SJCRH30 (cell line): ENCODE measurements at places on chromosomes 13 and 19. TPM values are rescaled to one million over a fixed set of nuclear protein-coding genes. Genes with fewer than 3 reads are reported as not detected.
A peak's percentile ranks its signal among the peaks of the same experiment; 100 is the strongest.

Gene FUT1
- total RNA-seq: not detected in 2 replicates

Gene NAPA
- total RNA-seq: 71.5 and 77.0 TPM in 2 replicates

Gene AKAP8L
- total RNA-seq: 86.0 and 111 TPM in 2 replicates

Gene C19orf38
- not detected in 2 replicates for total RNA-seq

Gene CPAMD8
- 0.08 and 0.34 TPM in 2 replicates for total RNA-seq

Gene TMEM59L
- total RNA-seq: 0.20 TPM in 1 of 2 replicates, not detected in the other

Gene KIR2DL3
- total RNA-seq: not detected in 2 replicates

Gene GMIP
- 3.2 and 4.6 TPM in 2 replicates for total RNA-seq

Gene FXYD1
- total RNA-seq: not detected in 2 replicates

DNA sequence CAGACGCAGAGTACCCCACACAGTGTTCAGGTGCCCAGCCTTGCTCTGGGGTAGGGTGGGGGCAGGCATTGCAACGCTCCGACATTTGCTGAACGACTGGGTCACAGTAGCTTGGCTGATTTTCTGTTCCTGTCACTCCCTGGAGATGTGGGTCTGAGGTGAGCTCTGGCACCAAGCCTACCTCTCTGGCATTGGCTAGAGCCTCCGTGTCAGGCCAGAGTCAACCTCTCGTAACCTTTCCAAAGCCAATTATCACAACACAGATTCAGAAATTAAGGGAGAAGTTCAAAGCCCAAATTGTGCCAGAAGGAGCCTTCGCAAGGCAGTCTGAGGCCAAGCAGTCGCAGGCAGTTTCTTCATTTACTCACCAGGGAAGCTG, 117.2 kb downstream of the IRS2 start:
- DNase-seq: no peak

DNA sequence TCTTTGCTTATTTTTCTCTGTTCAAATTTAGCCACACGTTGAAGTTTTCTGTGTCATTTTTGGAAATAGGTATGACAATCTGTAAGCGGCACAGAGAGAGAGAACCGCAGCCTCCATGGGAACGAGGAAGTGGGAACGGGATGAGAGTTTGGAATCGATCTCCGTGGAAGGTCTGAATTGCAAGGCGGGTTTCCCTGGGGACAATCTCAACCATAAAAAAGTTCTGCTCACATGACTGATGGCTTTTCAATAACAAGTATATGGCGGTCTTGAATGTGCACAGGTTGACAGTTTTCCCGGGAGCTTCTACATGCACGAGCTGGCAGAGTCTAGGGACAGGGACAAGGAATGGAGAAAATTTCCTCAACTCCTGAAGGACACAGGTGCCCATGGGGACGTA, 90.9 kb downstream of the INSR start:
- no peak for DNase-seq

- DNase-seq: no peak
Measured at GRCh38 chr13:47397739-47398138, 500.9 kb upstream of the HTR2A start.

DNA sequence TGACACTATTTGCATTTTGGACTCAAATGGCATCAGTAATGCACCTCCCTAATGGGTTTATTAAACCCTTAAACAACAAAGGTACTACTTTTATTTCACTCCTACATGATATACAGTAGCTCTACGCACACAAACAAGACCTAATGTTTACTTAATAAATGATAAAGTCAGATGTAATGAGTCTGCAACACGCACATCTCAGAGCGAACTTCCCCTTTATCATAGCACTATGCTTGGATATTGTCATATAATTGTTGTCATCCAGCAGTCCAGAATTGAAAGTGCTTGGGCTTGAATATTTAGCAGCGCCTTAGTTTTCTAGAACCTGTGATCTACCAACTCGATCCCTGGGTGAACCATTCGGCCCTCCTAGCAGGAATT, 772 bp downstream of the PARP4 start:
- DNase-seq: no peak

- DNase-seq: no peak
Measured at GRCh38 chr19:55651236-55651635, 3.2 kb downstream of the CCDC106 start.

DNA sequence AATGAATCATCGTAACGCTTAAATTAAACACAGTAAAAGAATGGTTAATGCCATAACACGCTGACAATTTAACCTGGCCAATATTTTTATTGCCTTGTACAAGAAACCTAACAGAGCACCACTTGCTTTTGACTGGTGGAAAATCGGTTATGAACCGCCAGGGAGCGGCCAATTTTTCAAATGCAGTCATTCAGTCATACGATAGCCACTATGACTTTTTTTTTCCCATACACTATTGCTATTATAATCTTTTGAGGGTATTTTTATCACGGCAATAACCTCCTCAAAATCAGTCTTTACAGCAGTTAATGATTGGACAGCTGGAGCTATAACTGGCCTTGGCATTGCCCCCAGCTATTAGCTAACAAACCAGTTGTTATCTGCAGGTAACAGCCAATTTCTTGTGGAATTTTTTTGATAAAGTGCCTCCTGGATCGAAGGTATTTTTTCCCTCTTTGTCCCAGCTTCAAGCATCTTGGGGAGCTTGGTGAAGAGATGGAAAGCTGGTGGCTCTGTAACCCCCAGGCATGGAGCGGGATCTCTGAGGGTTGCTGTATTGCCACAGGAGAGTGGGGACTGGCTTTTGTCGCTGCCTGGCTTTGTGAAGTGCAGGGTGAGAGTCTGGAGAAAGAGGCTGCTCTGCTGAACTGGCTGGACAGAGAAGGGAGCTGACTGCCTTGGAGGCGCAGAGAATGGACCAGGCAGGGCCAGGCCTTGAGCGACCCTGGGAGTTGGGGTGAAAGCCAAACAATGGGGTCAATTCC, 198.4 kb upstream of the ZNF536 start:
- DNase-seq: no peak

GRCh38 chr13:77810878-77811277, 107.8 kb downstream of the EDNRB start:
- DNase-seq: peak; percentile 9

DNA sequence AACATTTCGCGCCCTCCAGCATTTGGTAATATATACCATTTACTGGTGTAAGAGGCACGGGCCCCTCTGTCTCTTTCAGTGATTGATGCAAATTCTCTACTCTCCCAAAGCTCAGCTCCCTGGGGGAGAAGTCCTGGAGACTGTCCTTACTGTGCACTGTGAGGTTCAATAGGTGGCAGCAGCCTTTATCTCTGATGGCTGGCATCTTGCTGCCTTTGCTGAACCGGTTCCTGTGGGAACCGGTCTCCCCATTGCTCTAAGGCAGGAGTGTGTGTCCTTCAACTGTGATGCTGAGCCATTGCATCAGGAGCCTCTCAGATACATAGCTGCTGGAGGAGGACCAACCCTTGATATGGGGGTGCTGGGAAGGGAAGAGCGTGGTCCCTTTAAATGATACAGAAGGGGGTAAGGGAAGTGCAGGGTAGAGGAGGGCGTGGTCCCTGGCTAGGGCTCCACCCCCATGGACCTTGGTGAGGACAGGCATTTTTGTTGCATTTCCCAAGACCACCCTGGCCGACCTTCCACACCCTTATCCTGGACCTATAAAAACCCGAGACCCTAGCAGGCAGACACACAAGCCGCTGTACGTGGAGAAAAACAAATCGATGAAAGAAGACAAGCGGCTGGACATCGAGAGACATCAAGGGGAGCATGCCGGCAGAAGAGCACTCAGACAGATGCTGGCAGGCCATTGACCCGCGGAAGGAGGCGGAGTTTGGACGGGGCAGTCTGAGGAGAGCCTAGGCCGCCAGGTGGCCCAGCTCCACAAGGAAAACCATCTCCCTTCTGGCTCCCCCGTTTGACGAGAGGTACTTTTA, 41.1 kb upstream of the GTF3A start:
- DNase-seq: no peak

- DNase-seq: no peak
Measured at GRCh38 chr13:39918620-39919236, 263.3 kb downstream of the COG6 start.

DNA sequence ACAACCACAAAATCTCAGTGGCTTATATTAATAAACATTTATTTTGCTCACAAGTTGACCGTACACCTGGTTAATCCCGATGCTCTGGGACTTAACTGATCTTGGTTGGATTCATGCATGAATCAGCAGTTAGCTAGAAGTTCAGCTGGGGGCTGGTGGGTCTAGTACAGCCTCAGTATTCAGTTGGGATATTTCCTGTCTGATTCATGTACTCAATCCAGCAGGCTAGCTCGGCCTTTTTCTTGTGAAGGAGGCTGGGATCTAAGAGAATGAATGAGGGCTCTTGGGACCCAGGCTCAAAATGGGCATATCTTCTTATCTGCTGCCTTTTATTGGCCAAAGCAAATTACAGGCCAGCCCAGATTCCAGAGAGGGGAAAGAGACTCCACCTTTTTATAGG, 178.8 kb downstream of the KCTD12 start:
- DNase-seq: no peak

- DNase-seq: no peak
Measured at GRCh38 chr13:41137241-41137640, 4.6 kb upstream of the KBTBD6 start.

DNA sequence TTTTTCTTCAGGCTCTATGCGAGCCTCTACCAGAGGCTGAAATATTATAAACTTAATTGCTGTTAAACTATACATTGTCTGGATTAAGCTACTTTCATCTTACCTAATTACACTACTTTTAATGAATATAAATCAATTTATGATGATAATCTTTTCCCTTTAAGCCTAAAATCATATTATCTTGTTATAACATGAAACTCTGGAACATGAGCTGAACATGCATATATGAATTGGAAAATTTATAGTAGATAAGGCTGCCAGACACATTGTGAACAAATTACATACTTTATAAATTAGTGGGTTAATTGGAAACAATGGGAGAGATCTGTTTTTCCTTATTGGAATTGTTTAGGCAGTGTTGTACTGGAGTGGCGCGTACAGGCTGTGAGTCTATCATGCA, 45.3 kb upstream of the ZDHHC20 start:
- no peak for DNase-seq

- no peak for DNase-seq
Measured at GRCh38 chr19:46736531-46737297, 9.1 kb upstream of the FKRP start.

DNA sequence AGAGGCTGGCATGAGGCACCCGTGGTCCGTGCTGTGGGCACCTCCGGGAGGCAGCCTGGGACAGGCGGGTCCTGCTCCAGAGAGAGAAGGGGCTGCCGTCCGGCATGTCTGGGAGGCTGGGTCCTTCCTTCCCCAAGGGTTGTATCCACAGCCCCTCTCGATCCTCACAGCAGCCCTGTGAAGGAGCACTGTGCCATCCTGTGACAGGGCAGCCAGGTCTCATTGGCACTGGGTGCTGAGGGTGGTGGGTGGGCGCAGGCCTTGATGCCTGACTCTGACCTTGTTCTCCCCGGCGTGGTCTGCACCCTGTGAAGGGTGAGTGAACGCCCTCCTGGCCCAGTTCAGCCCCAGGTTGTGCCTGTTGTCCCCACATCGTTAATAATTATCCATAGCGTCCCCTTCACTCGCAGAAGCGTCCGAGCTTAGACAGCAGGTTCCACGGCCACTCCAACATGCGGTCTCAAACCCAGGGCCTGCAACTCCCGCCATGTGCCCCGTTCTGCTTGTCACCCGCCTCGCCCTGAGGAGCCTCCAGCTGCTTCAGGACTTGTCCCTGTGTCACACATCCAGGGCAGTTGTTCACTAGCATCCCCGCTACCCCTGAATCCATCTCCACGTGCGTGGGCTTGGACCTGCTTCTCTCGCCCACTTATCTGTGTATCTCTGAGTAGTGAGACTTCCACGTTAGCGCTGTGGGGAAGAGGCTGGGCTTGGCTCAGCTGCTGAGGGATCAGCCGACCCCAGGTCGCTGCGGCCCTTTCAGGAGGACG, 10.6 kb downstream of the ATP11A start:
- DNase-seq: no peak

DNA sequence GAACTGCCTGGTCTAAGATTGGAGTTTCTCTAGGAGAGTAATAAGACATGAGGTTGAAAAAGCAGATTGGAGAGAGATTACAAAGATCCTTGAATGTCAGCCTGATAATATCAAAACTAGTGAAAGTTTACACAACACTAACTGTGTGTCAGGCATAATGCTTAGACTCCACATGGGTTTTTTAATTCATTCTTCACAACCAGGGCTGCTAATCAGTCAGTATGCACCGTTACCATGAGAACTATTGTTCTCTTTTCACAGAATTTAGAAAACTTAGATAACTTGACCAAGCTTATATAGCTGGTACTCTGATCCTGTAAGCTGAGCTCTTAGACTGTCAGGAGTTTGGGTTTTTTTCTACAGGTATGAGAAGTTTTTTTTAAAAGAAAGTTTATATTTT, 46.6 kb upstream of the TSC22D1 start:
- DNase-seq: no peak

DNA sequence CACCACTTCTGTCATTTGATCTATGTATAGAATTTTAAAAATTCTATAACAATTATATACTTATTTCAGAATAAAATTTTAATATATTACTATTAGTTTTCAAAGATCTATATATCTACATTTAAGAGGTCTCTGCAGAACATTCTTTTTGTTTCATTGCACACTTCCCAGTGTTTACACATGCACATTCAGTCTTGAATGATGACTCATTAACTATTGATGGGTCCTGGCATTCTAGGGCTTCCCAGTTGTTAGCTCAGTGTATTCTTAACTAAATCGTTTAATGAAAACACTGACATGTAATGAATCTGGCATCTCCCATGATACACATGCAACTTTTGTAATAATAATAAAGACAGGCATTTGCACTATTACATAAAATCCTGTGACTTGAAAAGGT, 324.6 kb downstream of the KLF12 start:
- no peak for DNase-seq

- no peak for DNase-seq
Measured at GRCh38 chr13:30192320-30193093, 114.8 kb downstream of the KATNAL1 start.

GRCh38 chr13:54373211-54373610, 1344.6 kb downstream of the OLFM4 start:
- DNase-seq: no peak

- DNase-seq: no peak
Measured at GRCh38 chr13:50998326-50998725, 88.7 kb downstream of the RNASEH2B start.

- DNase-seq: no peak
Measured at GRCh38 chr13:30235216-30235615, 72.1 kb downstream of the KATNAL1 start.

GRCh38 chr13:42847891-42848663, 66.7 kb downstream of the FAM216B start:
- DNase-seq: no peak

GRCh38 chr19:9531933-9532332, 6.5 kb downstream of the ZNF426 start:
- DNase-seq: no peak

DNA sequence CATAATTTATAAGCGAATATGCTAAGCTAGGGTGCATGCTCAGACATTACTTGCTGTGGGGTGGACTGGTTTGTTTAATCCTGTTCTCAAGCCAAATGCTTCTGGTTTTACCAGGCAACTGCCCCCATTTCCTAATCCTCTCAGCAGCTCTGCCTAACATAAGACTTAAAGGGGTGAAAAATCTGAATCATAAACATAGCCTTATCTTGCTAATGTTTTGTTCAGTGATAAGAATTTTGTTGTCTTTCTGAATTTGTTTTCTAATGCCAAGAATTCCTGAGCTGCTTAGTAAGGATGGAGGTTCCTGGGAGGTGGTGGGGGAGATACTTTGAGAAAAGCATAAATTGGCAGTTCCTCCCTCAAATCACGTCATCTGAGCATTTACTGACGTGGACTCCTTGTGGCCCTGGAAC, 42.7 kb downstream of the ING1 start:
- DNase-seq: no peak

- DNase-seq: no peak
Measured at GRCh38 chr19:33946535-33947264, 150.0 kb downstream of the KCTD15 start.
